ENCODE measurements at places on chromosomes 2 and 18.

GRCh38 chr2:202007015-202007982 is 26.4 kb upstream of the FZD7 start:
- DNase-seq: no peak

GRCh38 chr2:212929116-212929515 is 222.3 kb downstream of the IKZF2 start:
- no peak for DNase-seq

DNA sequence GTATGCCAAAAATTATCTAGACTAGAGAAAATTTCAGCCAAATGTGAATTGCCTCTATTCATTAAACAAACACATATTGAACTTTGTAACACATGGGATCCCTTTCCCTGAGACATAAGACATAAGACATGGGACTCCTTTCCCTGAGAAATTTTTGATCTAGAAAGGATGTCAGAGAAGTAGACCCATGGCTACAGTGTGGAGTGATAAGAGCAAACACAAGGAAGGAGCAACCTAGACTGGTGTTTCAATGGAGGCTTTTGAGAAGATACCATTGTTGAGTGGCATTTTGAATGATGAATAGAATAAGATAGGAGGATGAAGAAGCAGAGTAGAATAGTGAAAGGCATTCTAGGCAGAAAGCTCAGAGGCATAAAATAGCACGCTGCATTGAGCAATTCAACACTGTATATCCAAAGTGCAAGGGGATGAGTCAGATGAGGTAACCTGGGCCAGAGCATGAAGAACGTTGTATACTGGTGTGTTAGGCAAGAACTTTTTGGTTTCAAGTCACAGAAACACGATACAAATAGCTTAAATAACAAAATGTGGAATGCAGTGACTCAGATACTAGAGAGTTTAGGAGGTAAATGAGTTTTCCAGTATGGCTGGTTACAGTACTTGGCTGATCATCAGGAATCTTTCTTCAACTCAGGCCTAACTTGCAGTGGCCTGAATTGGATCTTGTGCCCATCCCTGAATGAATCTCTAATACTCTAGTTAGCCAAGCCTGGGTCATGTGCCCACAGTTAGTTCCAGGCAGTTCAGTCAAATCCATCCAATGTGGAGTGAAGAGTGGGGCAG is 129.8 kb upstream of the TANK start:
- DNase-seq: no peak

- no peak for DNase-seq
Measured at GRCh38 chr2:159093497-159093896, 125.1 kb downstream of the TANC1 start.

DNA sequence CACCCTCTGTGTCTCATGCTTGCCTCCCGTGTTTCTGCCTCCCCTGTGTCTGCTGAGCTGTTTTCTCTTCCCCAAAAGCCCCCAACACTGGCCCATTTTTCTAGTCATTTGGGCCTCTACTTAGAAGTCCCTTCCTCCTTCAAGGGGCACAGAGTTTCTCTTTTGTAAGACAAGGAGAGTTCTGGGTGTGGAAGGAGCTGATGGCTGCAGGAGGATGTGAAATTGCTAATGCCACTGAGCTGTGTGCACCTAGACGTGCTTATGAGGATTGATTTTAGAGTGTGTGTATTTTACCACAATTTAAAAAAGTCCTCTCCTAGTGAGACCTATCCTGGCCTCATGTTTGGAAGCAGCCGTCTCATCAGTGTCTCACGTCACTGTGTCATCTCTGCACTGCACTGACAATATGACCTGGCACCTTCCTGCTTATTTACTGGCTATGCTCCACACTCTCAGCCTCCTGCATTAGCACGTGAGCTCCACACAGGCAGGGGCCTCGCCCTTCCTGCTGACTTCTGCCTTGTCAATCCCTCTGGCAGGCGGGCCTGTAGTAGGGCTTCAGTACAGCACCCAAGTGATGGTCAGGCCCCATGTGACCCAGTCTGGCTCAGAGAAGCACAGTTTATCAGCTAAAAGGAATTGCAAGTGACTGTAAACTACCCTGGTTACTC is 8.0 kb upstream of the MBP start:
- DNase-seq: no peak

GRCh38 chr2:67462738-67463496 is 65.8 kb downstream of the ETAA1 start:
- no peak for DNase-seq

DNA sequence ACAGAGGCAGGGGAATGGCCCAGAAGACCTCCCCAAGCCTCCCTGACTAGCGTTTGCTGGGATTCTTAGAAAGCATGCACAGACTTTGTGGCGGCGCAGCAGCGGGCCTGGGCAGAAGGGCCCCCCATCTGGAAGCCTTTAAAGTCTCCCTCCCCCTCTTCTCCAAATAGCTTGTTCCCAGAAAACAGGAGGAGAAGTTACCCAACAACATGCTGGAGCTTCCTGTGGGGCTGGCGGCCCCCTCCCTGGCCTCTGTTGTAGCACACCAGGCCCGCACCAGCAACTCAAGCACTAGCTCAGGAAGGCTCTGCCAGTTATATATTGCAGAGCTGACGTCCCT is 334.8 kb downstream of the DYSF start:
- peak; percentile 49 for DNase-seq

GRCh38 chr2:157557770-157558169 is 70.9 kb downstream of the ACVR1C start:
- no peak for DNase-seq

GRCh38 chr2:237131749-237132533 is 46.3 kb downstream of the COPS8 start:
- DNase-seq: no peak

DNA sequence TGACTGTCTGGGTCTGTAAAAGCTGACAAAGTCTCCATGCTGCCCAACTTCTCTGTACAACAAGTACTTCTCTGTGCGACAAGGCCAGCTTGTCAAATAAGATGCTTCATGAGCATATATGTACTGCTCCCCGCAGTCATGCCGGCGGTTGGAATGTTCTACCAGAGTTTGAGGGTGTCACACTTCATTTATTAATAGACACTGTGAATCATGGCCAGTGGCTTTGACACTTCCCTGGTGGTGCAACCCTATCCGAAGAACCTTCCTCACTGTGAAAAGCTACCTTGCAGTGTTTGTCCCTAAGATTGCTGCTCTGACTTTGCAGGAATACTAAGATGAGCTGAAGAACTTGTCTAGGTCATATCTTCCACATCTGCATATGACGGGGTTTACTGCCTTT is 120.9 kb upstream of the NRP2 start:
- DNase-seq: no peak

GRCh38 chr2:406876-407275 is 119.0 kb upstream of the ALKAL2 start:
- DNase-seq: no peak

- DNase-seq: no peak
Measured at GRCh38 chr2:232214053-232214452, 164.5 kb upstream of the ALPP start.
